Activated CD8-positive, alpha-beta memory T cell treated with anti-CD3 and anti-CD28 coated beads for 1 hour (primary cell): ENCODE measurements at places on chromosomes 5 and 9.
A peak's percentile ranks its signal among the peaks of the same experiment; 100 is the strongest.

DNA sequence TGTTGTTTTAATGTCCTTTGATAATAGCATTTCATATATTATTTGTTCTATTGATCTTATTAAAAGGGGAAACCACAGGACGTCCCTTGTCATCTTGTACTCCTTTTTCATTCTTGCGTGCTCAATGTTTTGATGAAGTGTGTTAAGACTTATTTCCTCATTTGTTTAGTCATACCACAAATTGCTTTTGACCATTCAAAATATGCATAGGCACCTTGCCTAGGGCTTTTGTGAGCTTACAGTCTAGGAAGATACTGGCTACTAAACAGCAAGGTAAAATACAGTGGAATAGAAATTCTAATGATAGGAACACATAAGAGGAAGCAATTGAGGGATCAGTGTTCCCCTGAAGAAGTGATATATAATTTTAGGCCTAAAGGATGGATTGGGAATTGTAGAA lies 190.3 kb downstream of the WDR70 start:
- no peak for DNase-seq

DNA sequence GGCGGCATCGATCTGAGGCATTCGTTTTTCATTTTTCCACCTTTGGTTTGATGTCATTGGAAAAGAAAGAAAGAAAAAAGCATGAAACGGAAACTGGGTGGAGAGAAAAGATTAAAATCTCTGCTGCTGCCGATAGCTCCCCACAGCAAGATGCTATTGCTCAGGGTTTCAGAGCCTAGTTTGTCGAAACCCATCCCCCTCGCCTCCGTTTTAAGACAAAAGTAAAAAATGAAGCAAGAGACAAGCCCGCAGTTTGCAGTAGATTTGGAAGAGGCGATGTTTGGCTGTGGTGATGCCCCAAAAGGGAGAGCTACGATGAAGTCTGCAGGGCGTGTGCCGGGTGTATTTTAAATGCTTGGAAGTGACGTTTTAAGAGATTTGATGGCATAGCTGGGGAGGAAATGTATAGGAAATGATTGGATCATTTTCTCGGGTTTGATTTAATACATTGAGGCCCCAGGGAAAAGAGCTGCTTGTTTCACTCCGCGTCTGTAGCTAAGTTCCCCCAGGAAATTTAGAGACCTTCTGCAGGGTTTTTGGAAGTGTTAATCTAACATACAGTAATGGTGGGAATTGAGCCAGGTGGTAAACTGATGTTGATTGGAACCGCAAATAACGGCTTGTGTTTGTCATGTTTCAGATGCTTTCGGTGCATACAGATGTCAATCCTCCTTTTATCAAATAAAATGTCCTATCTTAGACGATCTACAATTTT lies 909 bp downstream of the NDFIP1 start:
- peak; percentile 19 for DNase-seq

GRCh38 chr9:2854617-2855016 lies 10.7 kb upstream of the PUM3 start:
- no peak for DNase-seq

GRCh38 chr5:99000221-99000620 lies 71.4 kb upstream of the CHD1 start:
- DNase-seq: no peak

DNA sequence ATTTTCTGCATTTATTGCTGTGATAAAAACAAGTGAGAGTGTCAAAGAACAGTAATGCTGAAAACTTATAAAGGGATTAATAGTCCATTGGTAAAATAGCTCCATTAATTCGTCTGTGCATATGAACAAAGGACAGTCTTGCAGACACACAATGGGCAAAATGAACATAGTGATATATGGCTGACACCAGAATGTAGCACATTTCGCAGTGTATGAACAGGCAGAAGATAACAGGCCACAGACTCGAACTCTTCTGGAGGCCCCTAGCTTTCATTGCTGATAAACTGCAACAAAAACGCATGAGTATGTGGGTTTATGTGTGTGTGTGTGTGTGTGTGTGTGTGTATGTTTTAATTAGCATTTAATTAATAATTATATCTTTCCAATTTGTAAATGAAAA lies 354.8 kb downstream of the TAF11L14 start:
- no peak for DNase-seq

DNA sequence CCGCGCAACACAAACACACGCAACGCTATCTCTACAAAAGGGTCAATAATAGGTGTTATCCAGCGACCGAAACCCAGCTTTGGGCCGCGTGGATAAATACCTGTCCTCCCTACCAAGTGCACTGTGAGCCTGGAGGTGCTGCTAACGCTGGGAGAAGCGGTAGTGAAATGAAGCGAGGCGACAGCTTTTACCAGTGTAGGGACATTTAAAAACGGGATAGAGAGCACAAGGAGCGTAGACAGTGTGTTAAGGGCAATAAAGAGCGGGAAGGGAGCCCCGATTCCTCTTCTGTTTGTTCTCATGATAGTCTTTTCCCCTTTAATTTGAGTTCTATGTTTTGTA lies 421 bp upstream of the DEPDC1B start:
- no peak for DNase-seq

DNA sequence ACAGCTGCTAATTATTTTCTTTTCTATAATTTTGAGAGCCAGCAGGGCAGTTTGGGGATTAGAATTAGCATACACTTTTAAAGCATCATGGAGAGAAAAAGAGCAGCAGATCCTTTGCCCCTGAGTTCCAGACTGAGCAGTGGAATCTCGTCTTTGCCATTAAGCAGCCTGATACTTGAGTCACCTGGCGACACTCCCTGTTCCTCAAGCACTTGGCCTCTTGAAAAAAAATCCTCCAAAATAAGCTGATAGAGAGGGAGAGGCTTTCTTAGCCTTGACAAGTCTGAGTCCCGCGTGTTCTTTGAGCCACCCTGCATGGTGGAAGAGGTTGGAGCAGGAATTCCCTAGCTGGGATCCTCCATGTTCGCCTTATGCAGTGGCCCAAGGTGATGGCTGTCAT lies 398.3 kb downstream of the IRX2 start:
- DNase-seq: no peak

- DNase-seq: no peak
Measured at GRCh38 chr9:114804505-114804904, 1.3 kb downstream of the TNFSF15 start.

GRCh38 chr5:168162464-168162863 lies 129.0 kb upstream of the WWC1 start:
- no peak for DNase-seq

DNA sequence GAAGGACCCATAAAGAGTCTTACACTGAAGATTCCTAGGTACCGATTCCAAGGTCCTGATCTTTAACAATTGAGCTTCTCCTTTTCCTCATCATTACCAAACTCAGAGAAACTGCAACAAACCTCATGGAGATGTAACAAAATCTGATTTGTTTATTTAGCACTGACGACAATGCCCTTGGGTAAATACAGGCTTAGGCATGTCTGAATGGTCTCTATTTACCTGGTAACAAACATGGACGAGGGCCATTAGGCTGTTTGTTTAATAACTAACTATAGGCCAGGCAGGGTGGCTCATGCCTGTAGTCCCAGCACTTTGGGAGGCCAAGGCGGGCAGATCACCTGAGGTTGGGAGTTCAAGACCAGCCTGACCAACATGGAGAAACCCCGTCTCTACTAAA lies 333.3 kb downstream of the AGTPBP1 start:
- DNase-seq: no peak

DNA sequence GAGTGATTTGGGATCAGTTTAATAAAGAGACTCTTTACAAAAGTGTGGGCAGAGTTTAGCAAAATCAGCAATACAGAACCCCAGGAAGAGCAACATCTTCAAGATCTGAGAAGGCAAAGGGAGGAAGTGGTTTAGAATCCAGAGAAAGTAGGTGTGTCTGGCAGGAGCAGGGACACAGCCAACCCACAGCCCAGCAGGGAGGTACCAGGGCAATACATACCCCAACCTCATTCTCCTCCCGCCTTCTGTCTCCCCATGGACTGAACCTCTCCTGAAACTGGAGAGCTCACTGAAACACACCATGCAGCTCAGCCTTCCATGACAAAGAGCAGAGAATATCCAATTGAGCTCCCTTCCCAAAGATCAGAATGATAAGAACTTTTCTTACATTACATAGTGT lies 283.4 kb downstream of the PRELID2 start:
- DNase-seq: no peak

DNA sequence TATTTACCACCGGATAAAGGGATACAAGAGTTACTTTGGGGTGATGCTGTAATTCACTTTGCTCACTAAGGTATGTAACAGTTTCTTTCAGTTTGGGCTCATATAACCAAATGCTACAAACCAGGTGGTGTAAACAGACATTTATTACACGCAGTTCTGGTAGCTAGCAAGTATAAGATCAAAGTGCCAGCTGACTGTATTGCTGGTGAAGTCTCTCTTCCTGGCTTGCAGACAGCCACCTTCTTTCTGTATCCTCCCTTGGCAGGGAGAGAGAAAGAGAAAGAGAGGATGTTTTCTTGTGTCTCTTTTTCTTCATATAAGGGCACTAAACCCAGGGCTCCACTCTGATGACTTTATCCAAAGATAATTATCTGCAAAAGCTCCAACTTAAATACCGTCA lies 552.5 kb upstream of the FTMT start:
- DNase-seq: no peak

GRCh38 chr9:1490341-1491232 lies 440.4 kb downstream of the DMRT2 start:
- DNase-seq: no peak

- DNase-seq: no peak
Measured at GRCh38 chr5:1254196-1254595, 29.0 kb downstream of the SLC6A18 start.

DNA sequence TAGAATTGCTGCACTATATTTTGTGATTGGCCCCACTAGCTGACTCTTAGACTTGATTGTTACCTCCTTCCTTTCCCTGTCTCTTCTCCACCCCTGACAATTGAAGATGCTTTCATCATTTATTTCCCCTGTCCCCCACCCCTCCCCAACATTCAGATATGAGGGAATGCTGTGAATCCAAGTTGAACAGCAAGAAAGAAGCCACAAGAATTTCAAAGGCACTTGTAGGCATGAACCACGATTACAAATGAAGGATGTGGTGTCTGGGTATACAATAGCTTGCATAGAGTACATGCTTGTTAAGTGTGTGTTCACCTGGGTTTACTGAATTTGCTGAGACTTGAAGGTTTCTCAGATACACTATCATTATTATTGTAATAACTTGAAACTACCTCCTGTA lies 78.3 kb upstream of the TRIO start:
- no peak for DNase-seq

- no peak for DNase-seq
Measured at GRCh38 chr9:26234865-26235264, 556.6 kb upstream of the TUSC1 start.

DNA sequence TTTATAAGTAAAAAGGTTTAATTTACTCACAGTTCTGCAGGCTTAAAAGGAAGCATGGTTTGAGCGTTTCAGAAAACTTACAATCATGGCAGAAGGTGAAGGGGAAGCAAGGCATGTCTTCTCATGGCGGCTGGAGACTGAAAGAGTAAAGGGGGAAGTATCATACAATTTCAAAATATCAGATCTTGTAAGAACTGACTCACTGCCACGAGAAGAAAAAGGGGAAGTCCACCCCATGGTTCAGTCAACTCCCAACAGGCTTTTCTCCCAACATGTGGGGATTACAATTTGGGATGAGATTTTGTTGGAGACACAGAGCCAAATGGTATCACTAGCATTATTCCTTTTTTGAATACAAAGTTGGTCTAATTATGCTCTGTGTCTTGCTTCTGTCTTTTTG lies 627.9 kb upstream of the ST8SIA4 start:
- no peak for DNase-seq

GRCh38 chr5:145510324-145510723 lies 324.8 kb downstream of the PRELID2 start:
- no peak for DNase-seq

- no peak for DNase-seq
Measured at GRCh38 chr5:107700481-107700880, 29.7 kb upstream of the EFNA5 start.
